ENCODE measurements at places on chromosomes 7 and 10.

DNA sequence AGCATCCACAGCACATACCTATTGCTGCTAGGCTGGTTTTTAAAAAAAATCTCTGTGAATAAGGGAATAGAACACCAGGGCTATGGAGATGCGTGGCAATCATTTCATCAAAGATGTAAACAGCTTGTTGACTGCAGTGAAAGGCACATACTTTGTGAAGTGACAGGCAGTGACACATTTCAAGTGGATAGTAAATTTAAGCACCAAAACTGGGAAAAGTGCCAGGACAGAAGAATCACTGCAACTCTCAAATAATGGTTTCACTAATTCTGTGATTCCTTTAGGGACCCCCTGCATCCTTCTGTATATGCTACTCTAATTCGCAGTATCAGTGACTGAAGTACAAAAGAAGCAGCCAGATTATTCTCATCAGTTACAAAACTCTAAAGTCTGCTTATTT, 145.2 kb upstream of the KLF14 start:
- DNase-seq: no peak

- no peak for DNase-seq
Measured at GRCh38 chr7:71363627-71364026, 231.7 kb downstream of the GALNT17 start.

- DNase-seq: no peak
Measured at GRCh38 chr7:130432886-130433285, 7.9 kb downstream of the CEP41 start.

DNA sequence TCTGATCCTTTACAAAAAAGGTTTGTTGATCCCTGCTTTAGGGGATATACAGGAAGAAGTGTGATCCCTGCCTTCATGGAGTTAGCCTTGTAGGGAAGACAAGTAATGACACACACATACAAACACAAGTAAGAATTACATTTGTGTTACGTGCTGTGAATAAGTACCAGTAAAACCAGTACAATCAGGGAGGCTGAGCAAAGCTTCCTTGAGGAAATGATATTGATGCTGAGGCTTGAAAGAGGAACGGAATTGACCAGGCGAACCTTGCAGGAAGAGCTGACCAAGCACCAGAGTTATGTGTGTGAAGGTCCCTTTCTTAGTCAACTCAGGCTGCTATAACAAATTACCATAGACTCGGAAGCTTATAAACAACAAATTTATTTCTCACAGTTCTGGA, 83.6 kb upstream of the CACUL1 start:
- no peak for DNase-seq

DNA sequence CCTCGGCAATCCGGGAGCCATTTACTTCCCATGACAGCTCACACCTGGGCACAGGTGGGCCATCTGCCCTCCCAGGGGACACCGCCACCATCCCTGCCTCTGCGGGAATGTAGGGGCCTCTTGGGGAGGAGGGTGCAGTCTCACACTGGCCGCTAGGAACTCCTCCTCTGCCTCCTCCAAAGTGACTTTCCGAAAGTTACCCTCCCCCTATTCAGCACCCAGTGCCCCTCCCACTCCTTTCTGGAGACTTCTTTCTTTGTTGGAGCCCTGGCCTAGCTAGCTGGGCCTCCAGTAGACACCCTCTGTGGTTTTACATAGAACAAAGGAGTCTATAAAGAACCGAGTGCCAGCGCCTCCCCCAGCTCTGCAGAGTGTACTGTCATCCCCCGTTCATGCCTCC, 45.8 kb upstream of the MNX1 start:
- no peak for DNase-seq

- DNase-seq: no peak
Measured at GRCh38 chr7:68440866-68441265, 1157.4 kb upstream of the AUTS2 start.

DNA sequence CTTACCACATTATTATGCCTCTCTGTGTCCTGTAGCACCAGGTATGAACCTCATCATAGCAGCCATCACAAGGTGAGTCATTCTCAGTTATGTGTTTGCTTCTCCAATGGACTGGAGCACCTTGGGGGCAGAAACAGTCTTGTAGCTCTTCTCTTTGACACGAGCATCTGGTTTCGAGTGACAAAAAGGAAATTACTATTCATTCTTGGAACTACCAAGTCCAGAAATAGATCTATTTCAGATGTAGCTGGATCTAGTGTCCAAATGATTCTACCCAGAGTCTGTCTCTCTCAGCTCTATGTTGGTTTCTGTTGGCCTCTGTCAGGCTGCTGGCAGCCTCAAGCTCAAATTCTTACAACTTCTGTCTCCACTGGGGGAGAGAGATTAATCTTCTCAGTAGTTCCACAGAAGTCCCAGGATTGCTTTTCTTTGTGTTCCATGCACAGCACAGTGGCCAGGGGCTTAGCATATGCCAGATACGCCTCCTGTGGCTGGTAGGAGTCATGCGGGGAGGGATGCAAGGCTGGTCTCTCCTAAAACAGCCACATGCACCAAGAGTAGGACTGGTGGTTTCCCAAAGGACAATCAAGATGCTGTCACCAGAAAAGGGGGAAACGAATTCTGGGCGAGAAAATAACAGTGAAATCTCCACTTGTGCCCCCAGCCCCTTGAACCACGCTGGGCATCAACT, 37.2 kb upstream of the PAPSS2 start:
- DNase-seq: no peak

GRCh38 chr7:128393526-128394330, 16.1 kb downstream of the IMPDH1 start:
- DNase-seq: no peak

DNA sequence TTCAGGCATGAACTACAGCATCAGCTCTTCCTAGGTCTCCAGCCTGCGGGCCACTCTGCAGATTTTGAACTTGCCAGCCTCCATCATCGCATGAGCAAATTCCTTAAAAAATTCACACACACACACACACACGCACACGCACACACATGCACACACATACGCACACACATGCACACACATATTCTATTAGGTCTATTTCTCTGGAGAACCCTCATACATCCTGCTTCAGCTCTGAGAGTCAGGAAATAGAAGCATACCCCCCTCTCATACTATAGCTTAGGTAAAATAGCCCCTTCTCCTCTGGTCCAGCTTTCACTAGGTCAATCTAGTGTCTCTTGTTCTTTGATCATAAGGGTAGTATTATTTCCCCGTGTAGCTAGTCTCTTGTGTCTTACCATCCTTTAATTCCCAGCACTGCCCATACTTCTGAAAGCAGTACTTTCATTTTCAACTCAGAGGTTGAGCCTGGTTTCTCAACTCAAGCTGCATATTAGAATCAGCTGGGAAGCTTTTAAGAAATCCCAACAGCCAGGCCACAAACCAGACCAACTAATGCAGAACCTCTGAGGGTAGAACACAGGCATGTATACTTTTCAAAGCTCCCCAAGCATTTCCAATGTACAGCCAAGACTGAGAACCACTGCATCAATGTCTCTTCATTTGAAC, 30.9 kb upstream of the ITGB8 start:
- no peak for DNase-seq

DNA sequence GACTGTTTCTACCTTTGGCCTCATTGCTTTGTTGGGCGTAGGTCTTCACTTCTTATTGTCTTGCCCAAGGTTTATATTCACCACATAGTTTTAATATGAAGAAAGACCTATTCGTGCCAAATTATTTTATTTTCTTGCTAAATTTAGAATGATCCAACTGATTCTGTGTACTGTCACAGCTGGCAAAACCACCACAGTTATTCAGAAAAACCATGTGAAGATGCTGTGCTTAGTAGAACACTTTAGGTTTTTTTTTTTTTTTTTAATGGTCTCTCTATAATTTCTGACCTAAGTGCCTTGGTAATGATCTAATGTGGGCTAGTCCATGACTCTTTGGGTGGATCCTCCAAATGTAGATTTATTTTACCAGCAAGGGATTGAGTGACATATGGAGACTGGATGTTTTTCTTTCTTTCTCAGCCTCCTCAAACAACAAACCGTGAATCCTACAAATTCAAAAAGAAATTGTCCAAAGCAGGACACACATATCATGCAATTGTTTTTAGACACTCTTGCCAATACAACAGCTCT, 243.8 kb downstream of the DYNC1I1 start:
- no peak for DNase-seq

DNA sequence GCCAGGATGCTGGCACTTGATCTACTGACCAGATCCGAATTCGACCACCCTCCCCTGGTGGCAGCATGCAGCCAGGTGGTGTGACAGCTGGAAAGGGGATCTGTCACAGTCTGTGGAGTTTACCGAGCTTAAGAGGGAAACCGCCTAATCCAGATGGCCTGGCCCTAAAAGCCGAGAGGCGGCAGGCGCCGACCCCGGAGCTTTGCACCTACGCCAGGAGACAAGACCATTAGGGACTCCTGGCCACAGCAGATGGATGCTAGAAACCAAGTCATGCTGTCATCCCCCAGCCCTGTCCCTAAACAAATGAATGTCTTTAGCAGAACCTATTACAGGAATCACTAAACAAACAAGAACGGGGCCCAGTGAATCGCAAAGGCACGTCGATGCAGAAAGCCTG, 27.7 kb downstream of the RCC1L start:
- no peak for DNase-seq

DNA sequence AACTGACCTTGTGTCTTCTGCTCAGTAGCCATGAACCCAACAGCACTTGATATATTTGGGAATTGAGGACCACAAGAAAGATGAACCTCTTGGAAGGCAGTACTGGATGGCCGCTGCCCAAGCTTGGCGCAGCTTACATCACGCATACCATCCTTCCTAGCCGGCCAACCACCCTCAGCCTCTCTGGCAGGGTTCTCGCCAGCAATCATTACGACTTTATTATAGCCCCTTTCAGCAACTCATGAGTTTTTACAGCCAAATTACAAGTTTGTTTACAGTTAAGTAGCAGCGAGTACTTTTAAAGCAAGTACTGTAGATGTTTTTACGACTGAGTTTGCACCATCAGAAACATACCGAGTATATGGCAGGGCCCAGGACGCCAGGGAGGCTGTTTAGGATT, 769.1 kb downstream of the SUGCT start:
- no peak for DNase-seq

- no peak for DNase-seq
Measured at GRCh38 chr10:72104472-72105097, 16.2 kb upstream of the SPOCK2 start.

DNA sequence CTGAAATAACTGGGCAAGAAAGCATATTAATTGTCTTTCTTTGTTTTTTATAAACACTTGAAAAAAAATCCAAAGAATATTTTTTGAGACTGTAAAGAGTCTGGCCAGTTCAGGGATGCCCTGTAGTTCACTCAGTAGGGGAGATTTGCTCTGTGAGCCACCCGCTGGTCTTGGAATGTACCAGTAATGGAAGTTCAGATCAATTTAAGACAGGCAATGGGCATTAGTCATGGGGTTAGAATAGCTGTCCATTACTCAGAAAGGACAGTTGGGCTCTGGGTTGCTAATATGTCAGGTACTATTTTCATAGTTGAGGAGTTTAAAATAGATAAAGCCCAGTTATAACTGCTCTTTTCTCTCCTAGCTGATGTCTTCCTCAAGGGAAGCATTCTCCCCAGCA, 38.7 kb downstream of the A1CF start:
- DNase-seq: no peak
